Mucosa of descending colon (tissue), 3 donors: ENCODE measurements at places on chromosomes 4 and X.

DNA sequence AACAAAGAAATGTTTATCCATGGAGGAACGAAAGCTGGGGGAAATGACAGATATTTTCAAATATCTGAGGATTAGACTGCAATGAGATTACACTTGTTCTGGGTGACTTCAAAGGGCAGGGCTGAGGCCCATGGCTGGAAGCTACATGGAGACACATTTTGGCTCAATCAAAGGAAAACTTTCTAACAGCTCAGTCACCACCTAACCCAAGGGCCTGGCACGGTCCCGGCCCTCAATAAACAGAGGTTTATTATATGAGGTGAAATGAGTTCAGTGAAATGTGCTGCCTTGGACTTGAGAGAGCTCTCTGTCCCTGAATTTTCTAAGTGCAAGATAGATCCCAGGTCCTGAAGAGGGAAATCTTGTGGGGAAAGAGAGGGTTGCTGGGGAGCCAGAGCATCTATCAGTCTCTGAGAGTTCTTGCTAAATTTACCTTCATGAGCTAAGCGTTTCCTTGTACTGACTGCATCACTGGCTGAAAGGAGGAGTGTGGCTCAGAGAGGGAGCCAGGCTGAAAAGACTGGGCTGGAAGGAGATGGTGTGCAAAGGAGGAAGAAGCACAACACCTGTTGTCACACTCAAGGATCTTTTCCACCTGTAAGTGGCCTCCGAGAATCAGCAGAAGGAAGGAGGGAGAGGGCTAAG, 2.0 kb upstream of the RIPPLY1 start:
- peak; percentile 8 for DNase-seq

DNA sequence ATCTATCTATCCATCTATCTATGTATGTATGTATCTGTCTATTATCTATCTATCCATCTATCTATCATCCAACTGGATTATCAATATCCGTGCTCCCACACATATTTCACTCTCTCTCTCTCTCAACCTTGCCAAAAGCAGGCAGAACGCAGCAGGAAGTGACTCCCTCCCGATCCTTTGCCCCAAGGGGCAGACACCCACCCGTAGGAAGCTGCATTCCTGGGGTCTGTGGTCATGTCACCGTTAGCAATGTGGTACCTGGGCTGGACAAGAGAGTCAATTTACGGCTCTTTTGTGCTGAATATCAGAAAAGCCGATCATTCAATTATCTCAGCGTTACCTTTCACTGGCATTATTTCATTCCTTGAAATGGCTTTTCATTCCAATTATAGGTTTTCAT, 119.6 kb upstream of the PPP2R3B start:
- DNase-seq, result no peak

DNA sequence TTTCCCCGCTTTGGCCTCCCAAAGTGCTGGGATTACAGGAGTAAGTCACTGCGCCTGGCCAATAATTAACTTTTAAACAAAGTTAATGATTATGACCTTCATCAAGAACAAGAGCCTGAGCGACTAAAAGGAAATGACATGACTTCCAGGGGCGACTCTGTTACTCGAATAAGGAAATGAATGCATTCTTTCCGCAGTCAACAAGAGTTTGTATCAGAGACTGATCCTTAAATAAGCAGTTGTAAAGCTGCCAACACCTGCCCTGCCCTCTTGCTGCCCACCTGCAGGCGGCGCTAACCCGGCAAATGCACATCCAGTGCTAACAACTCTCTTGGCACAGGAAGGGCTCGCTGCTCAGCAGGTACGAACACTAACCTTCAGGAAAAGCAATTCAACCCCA, 27.3 kb downstream of the WDR1 start:
- peak; percentile 90 for DNase-seq

- DNase-seq, result no peak
Observed at GRCh38 chr4:13455411-13455810, 28.7 kb downstream of the RAB28 start.

DNA sequence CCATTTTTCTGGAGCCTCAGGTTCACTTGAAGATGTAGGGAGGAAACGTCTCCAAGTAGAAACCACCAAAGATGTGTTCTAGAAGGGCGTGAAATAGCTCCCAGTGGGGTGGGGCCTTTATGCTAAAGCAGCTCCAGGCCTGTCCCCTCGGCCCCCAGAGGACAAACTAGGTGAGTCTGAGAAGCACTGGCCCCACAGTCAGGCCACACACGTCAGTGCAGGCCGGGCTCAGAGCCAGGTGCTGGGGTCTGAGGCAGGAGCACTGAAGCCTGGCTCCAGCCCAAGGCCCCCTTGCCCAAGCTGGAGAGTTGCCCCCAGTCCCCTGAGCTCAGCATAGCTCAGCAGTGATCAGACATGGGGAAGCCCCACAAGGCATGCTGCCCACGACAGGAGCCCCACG, 95.4 kb upstream of the PSAPL1 start:
- DNase-seq, result no peak

- DNase-seq, result no peak
Observed at GRCh38 chrX:38149016-38149415, 71.7 kb downstream of the SRPX start.

DNA sequence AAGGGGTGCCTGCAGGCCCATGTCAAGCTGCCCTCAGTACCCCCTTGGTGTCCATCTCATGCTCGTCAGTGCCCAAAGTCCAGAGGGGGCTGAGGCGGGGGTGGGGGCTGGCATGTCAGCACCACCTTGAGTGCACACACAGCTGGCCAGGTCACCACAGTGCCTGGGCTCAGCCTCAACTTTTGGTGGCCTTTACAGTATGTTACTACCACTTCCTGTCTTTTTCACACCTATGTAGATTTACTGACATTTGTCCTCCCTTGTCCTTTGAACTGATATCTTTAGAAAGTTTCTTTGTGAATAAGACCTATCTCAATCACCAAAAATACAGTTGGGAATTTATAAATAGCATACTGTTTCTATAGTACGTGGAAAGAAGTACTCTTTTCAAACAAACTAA, 58.7 kb upstream of the NPNT start:
- DNase-seq, result no peak

DNA sequence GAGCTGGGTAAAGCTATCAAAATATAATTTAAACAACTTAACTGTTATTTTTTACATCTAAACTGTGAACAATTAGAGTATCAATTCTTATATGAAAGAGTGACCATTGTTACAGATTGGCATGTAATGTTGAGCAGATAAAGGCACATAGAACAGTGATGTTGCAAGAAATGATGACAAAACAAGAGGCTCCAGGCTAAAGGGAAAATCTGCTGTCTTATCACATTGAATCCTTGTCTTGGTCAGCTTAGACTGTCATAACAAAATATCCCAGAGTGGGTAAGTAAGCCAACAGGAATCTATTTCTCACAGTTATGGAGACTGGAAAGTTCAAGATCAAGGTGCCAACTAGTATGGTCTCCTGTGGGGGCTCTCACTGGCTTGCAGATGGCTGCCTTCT, 154.1 kb upstream of the PPP3CA start:
- DNase-seq, result no peak

- no peak for DNase-seq
Observed at GRCh38 chr4:2606960-2607506, 70.6 kb downstream of the FAM193A start.

- no peak for DNase-seq
Observed at GRCh38 chr4:161403781-161404180, 760.0 kb downstream of the FSTL5 start.

DNA sequence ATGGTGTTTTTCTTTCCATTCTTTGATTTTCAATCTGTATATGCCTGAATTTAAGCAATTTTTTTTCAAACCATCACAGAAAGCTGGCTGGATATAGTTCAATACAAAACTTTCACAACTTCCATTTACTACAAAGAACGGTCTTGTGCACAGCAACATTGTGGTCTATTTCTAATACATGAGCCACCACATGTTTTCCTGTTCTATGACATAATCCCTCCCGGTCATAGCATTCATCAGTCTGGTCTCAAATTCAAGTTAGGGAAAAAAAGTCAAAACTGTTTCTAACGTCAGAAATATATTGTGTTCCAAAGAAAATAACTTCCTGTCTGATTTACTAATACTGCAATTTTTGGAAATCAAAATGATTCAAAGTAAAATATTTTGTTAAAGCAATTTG, 7.5 kb upstream of the CXCL6 start:
- DNase-seq, result no peak

GRCh38 chrX:53456254-53456653, 22.1 kb upstream of the HSD17B10 start:
- DNase-seq, result no peak

- DNase-seq, result no peak
Observed at GRCh38 chr4:38330321-38330720, 333.7 kb upstream of the KLF3 start.

- DNase-seq, result peak; percentile 58
Observed at GRCh38 chrX:129932821-129933321, 26.9 kb downstream of the UTP14A start.

GRCh38 chr4:83581411-83582288, 45.7 kb downstream of the GPAT3 start:
- no peak for DNase-seq

DNA sequence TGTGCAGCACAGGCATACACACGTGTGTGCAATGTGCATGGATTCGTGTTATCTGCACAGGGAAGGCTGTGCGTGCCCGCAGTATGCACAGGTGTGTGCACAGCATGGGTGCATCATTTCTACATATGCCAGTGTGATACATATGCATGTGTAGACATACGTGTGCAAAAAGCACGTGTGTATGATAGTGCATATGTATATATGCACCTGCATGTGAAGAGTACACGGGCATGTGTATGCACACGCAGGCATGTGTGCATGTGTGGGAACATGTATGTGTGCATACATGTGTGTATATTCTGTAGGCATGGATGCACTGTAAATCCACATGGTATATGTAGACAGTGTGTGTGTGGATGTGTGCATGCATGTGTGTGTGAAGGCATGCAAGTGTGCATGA, 3.9 kb upstream of the ADRA2C start:
- no peak for DNase-seq

DNA sequence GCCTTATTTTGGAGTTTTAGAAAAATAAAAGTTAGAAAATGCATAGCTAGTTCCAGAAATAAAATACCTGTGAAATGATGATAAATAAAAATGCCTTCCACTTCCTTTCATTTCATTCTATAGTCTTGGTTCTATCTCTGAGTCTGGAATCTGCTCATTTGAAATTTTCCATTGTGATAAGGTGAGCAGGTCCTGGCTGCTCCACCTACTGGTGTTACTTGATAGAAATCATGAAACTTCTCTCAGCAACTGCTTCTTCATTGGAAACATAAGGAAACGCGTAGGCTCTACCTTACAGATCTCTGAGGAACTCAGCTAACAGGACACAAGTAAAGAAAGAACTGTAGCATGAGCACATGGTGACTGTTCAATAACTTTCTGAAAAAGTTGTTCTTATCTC, 141.8 kb downstream of the DCHS2 start:
- peak; percentile 5 for DNase-seq

- DNase-seq, result no peak
Observed at GRCh38 chr4:155929833-155930232, 23.8 kb downstream of the CTSO start.

- no peak for DNase-seq
Observed at GRCh38 chr4:2489841-2490552, 21.1 kb downstream of the RNF4 start.

DNA sequence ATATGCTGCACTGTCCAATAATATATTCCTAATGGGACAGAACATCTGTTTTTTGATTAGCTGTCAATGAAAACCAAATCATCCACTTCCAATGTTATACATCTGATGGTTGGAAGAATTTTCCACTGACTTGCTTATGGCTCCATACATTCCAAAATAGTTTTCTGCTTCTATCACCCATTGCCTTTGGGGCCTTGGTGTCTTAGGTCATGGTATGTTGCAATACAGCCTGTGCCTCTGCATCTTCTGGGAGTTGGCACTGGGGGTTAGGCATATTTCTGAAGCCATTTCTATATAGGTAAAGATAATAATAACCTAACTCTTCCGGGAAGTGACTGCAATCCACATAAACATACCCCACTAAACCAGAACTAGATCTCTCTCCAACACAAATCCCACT, 53.2 kb upstream of the NR3C2 start:
- no peak for DNase-seq

DNA sequence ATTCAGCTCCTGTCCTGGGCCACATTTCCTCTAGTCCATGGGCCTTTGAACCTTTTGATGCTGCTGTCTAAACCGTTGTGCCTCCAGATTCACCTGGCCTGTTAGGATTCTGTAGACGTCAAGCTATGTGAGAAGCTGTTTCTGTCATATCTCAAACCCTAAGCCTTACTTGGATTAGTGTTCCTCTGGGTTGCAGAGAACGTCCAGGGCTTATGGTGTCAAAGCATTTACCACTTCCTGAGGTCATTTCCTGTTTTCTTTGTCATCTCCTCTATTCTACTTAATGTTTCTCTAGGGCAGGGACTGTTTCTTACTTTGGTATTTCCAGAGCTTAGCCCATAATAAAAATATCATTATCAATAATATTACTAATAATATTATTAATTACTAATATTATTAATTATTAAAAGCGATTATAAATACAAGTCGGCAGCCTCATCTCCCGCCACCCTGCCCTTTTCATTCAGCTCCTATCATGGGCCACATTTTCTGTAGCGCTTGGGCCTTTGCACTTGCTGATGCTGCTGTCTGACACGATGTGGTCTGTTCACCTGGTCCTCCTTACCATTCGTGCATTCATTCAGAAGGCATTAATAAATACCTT, 19.1 kb downstream of the PRIMPOL start:
- no peak for DNase-seq

- DNase-seq, result no peak
Observed at GRCh38 chr4:165602621-165603020, 223.8 kb downstream of the CPE start.

DNA sequence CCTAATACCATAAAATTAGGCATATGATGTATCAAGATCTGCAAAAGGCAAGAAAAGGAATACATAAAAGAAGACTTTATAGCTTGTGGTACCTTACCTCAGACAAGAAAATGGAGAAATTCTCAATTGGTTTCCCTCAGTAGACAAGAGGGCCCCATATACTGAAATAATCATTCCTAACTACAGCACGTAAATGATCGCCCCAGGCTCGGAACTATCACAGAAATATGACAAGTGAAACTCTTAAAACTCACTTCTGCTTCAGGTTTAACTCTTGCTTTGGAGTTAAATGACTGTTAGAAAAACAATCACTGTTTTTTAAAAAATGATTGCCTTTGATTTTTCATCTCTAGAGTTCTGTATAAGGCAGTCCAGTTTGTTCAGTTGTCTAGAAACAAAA, 38.6 kb upstream of the NAP1L5 start:
- DNase-seq, result no peak

GRCh38 chrX:25213611-25214010, 197.8 kb upstream of the ARX start:
- DNase-seq, result no peak
